NCI-H1105 treated with DMSO at 0.1 percent for 48 hours (cell line): ENCODE measurements at places on chromosomes 1 and 21.
A peak's percentile ranks its signal among the peaks of the same experiment; 100 is the strongest.

- DNase-seq, result no peak
Observed at GRCh38 chr21:15928196-15928595, 198.4 kb downstream of the USP25 start.

GRCh38 chr1:181704546-181704945 lies 221.2 kb downstream of the CACNA1E start:
- DNase-seq, result no peak

DNA sequence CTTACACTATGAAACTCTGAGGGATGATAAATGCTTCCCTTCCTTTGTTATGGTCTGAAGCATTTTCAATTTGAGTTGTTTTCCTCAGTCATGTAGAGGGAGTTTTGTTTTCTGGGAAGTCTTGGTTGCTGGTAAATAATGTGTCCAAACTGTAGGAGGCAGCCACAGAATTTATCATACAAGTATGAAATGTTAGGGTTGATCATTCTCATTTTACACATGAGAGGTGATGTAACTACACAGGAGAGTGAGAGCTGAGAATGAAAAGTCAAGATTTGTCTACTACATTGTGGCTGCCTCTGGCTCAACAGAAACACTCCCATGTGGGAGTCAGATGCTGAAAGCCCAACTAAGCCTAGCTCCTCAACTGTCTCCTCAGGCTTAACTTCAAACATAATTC lies 182.5 kb upstream of the SGIP1 start:
- DNase-seq, result no peak

GRCh38 chr1:167515461-167515860 lies 2.9 kb downstream of the CD247 start:
- no peak for DNase-seq

- peak; percentile 22 for DNase-seq
Observed at GRCh38 chr1:119008483-119009311, 20.6 kb upstream of the TBX15 start.

DNA sequence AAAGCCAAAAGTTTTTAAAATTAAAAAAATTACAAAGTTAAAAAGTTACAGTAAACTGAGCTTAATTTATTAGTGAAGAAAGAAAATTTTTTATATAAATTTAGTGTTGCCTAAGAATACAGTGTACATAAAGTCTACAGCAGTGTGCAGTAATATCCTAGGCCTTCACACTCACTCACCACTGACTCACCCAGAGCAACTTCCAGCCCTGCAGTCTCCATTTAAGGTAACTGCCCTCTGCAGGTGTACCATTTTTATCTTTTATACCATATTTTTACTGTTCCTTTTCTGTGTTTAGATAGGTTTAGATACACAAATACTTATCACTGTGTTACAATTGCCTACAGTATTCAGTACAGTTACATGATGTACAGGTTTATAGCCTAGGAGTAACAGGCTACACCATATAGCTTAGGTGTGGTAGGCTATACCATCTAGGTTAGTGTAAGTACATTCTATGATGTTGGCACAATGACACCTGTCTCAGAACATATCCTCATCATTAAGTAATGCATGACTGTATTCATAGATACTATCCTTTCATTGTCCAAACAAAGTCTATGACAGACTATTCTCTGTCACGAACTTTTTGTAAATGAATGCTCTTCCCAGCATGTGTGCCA lies 78.6 kb upstream of the PBX1 start:
- DNase-seq, result no peak

- no peak for DNase-seq
Observed at GRCh38 chr1:119895102-119895501, 1.2 kb downstream of the ADAM30 start.

- no peak for DNase-seq
Observed at GRCh38 chr1:227886503-227886961, 61.2 kb downstream of the WNT9A start.

- DNase-seq, result no peak
Observed at GRCh38 chr1:234683861-234684632, 74.1 kb upstream of the IRF2BP2 start.

DNA sequence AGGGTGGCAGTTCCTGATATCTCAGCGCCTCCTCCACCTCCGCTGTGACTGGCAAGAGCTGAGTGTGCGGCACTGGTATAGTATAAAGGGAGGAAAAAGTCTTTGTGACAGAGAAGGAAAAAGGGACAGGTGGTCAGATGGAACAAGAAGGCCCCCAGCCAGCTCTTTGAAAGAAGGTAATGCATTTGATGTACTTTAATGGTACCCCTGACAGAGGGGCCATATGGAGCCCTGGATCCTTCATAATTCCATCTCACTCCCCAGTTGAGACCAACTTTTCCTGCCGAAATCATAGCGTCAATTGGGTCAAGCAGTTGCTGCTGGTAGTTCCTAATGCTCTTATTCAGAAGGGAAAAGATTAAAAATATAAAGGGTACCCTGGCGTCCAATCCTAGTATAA lies 198.2 kb downstream of the ZNF326 start:
- no peak for DNase-seq

GRCh38 chr1:225816643-225817538 lies 7.0 kb downstream of the EPHX1 start:
- DNase-seq, result no peak

- no peak for DNase-seq
Observed at GRCh38 chr1:209627027-209627731, 25.0 kb downstream of the LAMB3 start.

- no peak for DNase-seq
Observed at GRCh38 chr1:241640867-241641622, 876 bp upstream of the CHML start.

- DNase-seq, result peak; percentile 16
Observed at GRCh38 chr21:45074818-45075595, 627 bp downstream of the ADARB1 start.

- no peak for DNase-seq
Observed at GRCh38 chr1:93605812-93606512, 75.7 kb downstream of the BCAR3 start.

GRCh38 chr1:74333244-74333643 lies 98.1 kb downstream of the TNNI3K start:
- DNase-seq, result peak; percentile 12

DNA sequence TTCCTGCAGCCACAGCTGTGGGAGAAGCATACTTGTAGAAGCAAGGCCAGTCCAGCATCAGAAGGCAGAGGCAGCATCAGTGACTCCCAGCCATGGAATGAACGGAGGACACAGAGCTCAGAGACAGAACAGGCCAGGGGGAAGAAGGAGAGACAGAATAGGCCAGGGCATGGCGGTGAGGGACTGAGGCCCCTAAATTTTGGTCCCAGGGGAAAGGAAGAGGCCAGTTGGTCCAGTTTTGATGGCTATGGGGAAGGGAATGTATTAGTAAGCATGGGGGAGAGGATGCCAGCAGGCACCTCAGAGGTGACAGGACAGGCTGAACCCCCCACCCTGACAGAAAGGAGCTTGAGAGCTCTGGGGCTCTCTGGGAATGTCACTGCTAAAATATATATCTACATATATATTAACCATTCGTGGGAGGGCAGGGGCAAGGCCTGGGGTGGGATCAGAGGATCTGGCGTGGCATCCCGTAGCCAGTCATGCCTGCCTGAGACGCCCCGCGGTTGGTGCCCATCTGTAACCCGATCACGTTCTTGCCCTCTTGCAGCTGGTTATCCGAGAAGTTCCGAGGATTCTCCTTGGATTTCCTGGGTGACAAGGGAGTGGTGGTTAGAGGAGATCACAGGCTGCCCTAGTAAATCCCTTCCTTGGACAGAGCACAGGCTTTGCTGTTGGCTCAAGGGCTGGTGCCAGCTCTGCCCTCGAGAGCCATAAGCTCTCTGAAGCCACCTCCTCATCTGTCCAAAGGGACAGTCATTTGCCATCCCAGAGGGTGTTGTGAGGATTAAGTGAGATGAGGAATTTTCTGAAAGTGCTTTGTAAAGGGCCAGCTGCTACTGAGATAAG lies 6.7 kb downstream of the TAGLN2 start:
- no peak for DNase-seq

- no peak for DNase-seq
Observed at GRCh38 chr1:202692959-202693555, 17.2 kb downstream of the SYT2 start.

GRCh38 chr1:203149188-203149840 lies 21.8 kb downstream of the ADORA1 start:
- DNase-seq, result no peak

GRCh38 chr1:102595106-102595505 lies 513.2 kb downstream of the COL11A1 start:
- no peak for DNase-seq

- no peak for DNase-seq
Observed at GRCh38 chr1:220566869-220567268, 38.9 kb downstream of the MARK1 start.

- DNase-seq, result peak; percentile 91
Observed at GRCh38 chr1:203428981-203429599, 46.5 kb upstream of the PRELP start.
